ENCODE measurements at places on chromosomes 13 and 19.

DNA sequence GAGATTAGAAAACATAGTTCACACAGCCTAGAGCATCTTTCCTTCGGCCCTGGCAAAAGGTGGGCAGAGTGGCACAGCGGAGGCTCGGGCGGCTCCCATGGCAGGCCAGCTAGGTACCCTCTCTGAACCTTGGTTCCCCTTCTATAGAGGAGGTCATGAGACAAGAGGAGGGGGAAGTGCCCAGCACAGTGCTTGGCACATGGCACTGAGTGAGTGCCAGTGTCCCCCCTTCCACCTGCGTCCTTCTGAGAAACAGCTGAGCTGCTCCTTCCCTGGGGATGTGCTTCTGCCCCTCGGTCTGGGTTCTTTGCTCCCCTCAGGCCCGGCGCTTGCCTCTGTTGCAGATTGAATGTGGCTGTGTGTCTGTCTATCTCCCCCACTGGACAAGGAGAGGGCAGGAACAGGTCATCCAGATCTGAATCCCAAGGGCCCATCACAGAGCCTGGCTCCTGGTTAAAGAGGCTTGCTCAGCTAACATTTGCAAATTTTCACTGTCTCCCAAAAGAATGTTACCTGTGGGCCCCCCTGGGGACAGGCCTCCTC, 165.6 kb downstream of the USP12 start:
- DNase-seq: no peak

GRCh38 chr13:27203854-27204253, 32.2 kb upstream of the USP12 start:
- no peak for DNase-seq

DNA sequence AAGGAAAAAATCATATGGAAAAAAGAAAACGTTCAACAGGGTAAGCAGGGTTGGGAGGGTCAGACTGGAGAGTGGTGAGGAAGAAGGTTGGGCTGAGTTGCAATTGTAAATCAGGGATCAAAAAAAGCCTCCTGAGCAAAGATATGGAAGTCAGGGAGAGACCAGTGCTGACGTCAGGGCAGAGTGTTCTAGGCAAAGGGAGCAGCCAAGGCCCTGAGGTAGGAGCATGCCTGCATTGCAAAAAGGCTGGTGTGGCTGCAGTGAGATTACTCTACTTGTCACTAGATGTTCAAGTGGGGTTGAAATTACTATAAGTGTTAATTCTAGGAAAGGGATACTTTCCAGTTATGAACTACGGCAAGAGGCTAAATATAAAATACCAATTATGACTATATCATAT, 562.0 kb downstream of the MYO16 start:
- no peak for DNase-seq

GRCh38 chr13:77535448-77535847, at the start of gene SCEL:
TSS of gene SCEL (plus strand) at chr13:77535706. CDS start at chr13:77555876, 20,170 bp downstream.
- DNase-seq: no peak

GRCh38 chr19:7540761-7541474, 5.4 kb downstream of the PNPLA6 start:
- no peak for DNase-seq

DNA sequence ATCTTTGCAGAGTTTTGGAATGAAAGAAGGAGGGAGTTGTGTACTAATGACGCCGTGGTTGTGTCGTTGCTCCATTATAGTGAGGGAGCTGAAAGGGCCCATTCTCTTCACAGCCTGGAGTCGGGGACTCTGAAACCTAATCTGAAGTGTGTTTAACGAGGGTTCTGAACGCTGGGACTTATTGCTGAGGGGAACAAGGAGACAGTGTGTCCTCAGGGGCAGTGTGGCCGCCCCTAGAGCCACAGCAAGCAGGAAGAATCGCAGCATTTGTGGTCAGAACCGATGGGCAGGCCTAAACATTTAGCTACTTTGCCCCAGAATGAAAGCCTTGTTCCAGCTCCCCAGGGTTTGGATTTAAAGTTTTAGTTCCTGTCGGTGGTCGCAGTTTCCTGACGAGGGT, 156.4 kb upstream of the RNF113B start:
- no peak for DNase-seq

- DNase-seq: no peak
These were observed 10.9 kb downstream of the MKNK2 start for GRCh38 chr19:2039959-2040646.

DNA sequence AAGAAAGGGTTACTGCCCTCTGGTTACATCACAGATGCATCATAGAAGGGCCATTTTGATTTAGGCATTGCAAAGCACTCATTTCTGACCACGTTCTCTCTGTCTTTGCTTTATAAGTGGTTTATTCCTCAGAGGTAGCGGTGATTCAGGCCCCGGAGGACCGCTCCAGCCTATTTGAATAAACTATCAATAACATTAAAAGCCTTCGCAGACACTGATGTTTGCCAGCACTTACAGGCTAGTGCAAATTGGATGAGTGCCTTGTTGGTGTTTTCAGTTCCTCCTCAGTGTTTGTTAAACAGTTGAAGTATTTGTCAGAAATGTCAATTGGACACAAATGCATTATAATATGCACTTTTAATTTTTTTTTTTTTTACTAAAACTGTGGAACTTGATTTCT, 120.2 kb downstream of the RXFP2 start:
- DNase-seq: no peak

DNA sequence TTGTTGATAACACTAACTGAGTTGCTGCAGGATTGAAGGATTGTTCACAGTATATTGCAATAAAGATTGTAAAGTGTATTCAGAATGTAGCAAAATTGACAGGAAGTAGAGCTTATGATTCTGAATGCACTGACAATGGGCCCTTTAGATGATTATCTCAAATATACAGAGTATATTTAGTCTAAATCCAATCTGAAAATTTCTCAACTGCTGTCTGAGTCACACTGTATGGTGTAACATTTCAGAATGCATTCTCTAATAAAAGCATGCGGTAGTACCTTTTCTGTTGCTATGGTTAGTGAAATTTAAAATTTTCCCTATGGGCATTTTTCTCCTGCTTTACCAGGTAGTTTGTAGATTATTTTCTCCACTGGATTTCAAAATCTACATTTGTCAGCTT, 365.2 kb downstream of the PCDH17 start:
- DNase-seq: no peak

DNA sequence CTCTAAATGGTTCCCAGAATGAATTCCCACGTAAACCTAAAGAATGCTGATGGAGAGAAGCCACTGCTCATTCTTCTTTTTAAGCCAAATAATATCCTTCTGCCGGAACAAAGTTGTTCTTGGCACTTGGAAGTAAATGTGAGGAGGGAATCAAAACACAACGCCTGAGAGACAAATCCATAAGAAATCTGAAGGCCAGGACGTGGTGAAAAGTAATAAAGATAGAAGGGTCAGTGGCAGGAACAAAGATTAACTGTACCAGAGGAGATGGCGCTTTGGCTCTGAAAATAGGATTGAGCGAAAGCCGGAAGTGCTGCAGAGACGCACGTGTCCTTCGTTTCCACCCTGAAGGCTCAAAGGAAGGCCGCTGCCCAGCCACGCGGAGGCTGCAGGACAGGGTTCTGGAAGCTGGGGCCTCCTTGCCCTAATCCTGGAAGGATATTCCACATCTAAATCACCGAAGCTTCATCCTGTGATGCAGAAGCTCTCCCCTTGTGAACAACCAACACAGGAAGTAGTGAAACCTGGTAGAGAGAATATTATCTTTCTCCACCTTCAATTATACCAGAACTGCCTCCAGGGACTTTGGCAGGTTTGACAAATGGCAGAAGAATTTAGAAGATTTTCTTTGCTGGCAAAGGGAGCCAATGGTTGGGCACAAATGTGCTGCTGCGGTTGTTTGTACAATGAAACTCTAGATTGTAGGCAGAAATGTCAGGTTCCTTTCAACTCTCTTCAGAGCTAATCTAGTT, 214.6 kb upstream of the SERP2 start:
- DNase-seq: no peak

- DNase-seq: no peak
These were observed 764 bp downstream of the UPF1 start for GRCh38 chr19:18832306-18833140.

DNA sequence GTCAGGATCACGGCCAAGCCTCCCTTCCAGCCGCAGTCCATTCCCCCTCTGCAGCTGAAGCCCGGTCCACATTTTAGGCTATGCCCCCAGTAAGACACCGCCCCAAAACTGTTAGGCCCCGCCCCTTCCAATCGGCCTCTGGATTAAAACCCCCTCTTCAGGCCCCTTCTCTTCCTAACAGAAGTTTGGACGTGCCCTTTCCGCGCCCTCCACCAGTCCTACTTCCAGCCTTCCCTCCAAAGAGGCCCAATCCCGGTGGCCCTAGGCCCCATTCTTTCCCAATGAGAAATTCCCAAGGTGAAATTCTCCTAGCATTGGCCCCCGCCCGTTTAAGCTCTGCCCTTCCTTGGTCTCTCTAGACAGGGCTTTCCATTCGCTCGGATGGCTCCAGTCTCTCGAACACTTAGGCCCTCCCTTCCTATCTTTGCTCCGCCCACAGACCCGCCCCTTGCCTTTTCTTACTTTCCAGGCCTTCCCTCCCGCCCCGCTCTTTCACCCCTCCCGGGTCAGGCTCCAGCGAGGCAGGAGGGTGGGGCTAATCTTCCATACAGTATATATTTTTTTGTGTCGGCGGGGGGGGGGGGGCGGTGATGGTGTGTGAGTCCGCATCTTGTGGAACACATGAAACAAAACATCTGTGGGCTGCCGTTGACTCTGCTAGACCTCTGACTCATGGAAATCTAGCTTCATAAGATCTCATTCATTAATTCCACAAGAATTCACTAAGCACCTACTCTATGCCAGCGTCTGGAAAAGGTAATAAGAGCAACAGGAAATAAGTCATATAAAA, 13.6 kb downstream of the LTBP4 start:
- no peak for DNase-seq

GRCh38 chr13:49615836-49616675, 12.3 kb upstream of the ARL11 start:
- no peak for DNase-seq

DNA sequence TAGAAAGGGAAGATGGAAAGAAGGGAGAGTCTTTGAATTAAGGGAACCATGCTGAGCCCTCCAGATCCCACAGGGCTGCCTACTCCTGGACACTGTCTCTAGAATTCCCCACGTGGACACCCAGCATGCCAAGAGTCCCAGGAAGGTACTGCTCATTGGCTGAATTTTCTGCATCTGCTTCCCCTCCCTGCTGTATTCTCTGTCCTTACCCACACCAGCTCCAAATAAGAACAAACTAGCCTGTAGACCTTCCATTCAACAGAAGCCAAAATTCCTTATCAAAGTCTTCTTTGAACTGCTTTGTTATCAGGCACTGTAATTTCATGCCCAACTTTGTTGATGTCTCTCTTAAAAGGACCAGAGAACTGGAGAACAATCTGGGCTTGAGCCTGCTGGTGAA, 305.9 kb upstream of the ARGLU1 start:
- no peak for DNase-seq

GRCh38 chr13:80858131-80858530, 517.2 kb upstream of the SPRY2 start:
- no peak for DNase-seq

DNA sequence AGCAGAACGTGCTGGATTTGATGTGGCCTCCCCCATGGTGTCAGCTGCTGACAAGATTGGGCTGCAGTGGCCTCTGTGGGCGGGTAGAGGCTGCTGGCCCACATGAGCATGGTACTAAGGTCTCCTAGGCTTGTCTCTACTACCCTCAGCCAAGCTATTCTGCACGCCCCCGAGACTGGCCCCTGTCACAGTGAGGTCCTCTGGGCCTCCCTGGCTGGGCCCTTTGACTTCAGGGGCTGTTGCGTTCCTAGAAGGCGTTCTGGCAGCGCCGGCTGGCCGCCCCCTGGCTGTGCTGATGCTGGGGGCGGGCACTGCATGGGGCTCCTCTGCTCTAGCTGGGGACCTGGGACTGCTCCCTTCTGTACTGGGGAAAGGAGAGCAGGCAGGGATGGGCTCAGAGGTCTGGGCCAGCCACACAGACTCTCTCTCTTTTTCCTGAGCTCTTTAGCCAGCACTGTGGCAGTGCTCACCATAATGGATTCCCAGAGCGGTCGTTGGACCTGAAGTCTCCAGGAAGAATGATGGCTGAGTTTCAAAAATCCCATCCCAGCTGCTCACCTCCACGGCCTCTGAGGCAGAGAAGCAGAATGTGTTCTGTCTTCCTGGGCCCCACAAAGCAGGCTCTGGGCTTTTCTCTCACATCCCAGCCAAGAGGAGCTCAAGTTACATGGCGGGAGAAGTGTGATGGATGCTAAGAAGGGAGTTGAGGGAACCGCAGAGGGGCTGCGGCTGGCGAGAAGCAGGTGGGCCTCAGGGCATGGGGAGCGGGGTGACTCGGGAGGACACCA, 32.3 kb downstream of the TSSK6 start:
- no peak for DNase-seq

- no peak for DNase-seq
These were observed 35.2 kb upstream of the WDFY2 start for GRCh38 chr13:51549050-51549449.

DNA sequence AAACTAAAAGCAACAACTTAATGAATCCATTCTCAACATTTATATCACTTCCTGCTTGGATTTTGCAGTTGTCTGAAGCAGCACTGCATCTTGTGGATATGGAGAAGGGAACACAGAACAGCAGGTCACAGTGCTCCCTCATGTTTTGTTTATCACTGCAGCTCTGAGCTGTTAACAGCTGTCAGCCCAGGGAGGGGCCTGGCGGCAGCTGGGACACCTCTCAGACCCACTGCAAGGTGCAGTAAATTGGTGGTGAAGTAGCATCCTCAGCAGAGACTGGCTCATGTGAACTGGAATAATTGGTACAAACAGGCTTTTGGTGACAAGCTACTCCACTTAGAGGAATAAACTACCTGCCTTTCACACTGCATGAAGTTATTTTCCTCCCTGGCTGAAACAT, 170.4 kb downstream of the LIG4 start:
- DNase-seq: no peak

DNA sequence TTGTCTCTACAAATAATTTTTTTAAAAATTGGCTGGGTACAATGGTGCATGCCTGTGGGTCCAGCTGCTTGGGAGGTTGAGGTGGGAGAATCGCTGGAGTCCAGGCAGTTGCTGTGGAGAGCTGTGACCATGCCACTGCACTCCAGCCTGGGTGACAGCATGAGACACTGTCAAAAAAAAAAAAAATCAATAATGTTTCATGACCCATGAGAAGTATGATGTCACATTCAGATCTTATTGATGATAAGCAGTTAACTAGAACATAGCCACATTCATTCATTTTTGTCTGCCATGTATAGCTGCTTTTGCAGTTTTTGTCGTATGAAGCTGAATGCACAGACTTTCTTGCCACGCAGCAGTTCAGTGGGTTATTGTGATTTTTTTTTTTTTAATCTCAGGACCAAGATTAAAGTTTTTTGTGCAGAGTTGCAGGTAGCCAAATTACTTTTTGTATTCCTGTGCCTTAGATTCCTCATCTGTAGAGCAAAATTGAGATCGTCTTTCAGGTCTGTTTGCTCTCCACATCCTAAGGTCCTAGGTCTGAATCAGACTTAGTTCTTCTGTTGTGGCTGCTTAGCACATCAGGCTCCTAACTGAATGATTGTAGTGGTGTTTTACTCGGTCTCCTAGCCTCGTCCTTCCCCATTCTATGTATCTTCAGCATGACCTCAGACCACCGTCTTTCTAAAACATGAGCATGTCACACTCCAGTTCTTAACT, 145.2 kb downstream of the GGACT start:
- no peak for DNase-seq

DNA sequence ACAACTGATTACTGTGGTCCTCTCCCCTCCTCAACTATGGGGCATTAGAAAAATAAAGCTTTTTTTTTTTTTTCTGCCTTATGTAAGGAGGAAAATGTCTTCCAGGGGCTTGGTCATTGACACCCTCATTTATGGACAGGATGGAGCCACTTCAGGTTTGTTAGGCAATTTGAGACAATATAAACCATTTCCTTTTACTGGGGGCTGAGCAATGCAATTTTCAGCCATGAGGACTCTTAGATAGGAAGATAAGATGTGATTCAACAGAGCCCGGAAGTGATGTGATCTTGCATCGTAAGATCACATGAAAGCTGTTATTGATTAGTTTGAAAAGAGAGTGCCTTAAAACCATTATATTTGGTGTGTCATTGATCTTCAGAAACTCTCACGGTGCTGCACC, 210.8 kb downstream of the OXGR1 start:
- DNase-seq: no peak
